ENCODE measurements at places on chromosomes 5 and 9. TPM values are rescaled to one million over a fixed set of nuclear protein-coding genes. Genes with fewer than 3 reads are reported as not detected.

The SPINK1 gene
- not detected for total RNA-seq

The CCDC180 gene
- 2.5 TPM for total RNA-seq

- DNase-seq, result no peak
These were observed 10.9 kb downstream of the EXOC3 start for GRCh38 chr5:453725-454481.

GRCh38 chr9:70933321-70933720 is 188.1 kb downstream of the TRPM3 start:
- DNase-seq, result no peak

- DNase-seq, result no peak
These were observed 94.1 kb downstream of the PTCH1 start for GRCh38 chr9:95422650-95423049.

- DNase-seq, result no peak
These were observed 60.9 kb downstream of the FREM1 start for GRCh38 chr9:14849296-14849695.

The ALAD gene
- 34.7 TPM for total RNA-seq

- no peak for DNase-seq
These were observed 1.7 kb downstream of the STC2 start for GRCh38 chr5:173326501-173326960.

The TXNDC15 gene
- 46.9 TPM for total RNA-seq

The CLIC3 gene
- total RNA-seq, result 0.65 TPM

The PCDHGB2 gene
- total RNA-seq, result 0.28 TPM

- no peak for DNase-seq
These were observed 446.9 kb upstream of the GRIN3A start for GRCh38 chr9:102185371-102185770.

- DNase-seq, result no peak
These were observed 157.5 kb upstream of the SGCD start for GRCh38 chr5:156169495-156169894.

DNA sequence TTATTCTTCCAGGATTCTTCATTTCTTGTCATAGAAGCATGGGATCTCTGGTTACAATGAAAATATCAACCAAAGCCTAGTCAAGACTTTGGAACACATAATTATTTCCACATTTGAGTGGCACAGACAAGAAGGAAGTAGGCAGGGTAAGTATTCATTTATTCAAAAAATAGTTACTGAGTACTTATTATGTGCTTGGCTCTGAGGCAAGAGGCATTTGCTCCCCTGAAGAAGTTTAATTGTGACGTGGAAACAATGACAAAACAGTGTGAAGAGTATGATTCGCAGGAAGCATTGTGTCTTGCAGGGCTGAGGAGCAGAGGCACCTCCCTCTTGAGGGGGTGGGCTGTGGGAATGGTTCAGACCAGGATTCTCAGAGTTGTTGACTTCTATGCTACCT is 45.0 kb upstream of the TNFSF15 start:
- DNase-seq, result peak; percentile 15

The NPM1 gene
- total RNA-seq, result 2,044 TPM

GRCh38 chr5:44814761-44815160 is 6.0 kb downstream of the MRPS30 start:
- DNase-seq, result no peak

The CCL21 gene
- not detected for total RNA-seq

GRCh38 chr9:89770531-89771174 is 165.8 kb downstream of the GADD45G start:
- DNase-seq, result no peak

GRCh38 chr9:126354887-126355770 is 28.5 kb downstream of the MVB12B start:
- DNase-seq, result no peak

The LAMC3 gene
- 0.74 TPM for total RNA-seq

DNA sequence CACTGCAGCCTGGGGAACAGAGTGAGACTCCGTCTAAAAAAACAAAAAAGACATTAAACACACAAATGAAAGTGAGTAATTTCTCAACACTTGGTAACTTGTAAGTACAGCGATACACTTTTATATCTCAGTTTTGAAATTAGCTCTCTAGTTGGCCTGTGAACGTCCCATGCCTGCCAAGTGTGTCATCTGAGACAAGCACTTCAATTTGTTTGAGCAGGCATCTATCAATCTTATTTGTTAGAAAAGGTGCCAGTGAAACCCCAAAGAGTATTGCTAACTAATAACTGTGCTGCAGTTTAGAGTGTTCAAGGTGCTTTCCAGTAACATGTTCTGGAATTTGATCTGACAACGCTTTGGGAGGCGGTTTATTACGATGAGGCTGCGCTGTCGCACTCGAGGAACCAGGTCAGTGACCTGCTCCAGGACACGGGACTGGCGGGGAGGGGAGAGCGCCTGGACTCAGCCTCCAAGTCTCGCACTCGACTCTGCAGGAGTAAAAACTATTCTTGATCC is 1.1 kb upstream of the SPIN1 start:
- DNase-seq, result peak; percentile 26

The ADRB2 gene
- 1.8 TPM for total RNA-seq

The DROSHA gene
- 88.3 TPM for total RNA-seq

DNA sequence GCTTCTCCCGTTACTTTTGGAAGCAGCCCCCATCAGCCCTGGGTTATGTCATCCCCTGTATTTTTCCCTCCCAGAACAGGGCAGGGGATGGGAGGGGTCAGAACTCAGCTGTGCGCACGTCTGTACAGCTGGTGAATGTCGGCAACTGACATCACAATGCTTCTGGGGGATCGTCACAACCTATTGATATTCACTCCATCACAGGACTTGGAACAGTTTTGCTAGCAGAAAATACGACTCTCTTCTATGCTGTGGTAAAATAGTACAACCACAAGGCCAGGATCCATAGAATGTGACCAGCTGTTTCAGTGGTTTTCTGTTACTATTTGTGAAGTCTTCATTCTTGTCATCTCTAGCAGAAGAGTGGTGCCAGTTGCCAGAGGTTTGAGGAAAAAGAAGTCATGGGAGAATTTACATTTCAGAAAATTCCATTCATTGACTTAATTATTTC is 77.1 kb upstream of the KLF4 start:
- no peak for DNase-seq

GRCh38 chr9:105053209-105053652 is 125.3 kb upstream of the ABCA1 start:
- DNase-seq, result peak; percentile 72

The PCDHB13 gene
- not detected for total RNA-seq

- DNase-seq, result no peak
These were observed 69.6 kb downstream of the MAN2A1 start for GRCh38 chr5:109759306-109759705.

GRCh38 chr9:976258-976942 is at the start of gene DMRT3:
Gene DMRT3 (plus strand): TSS chr9:976655. CDS start chr9:977002, 347 bp downstream.
- DNase-seq, result peak; percentile 23

GRCh38 chr5:38680094-38680825 is 123.8 kb upstream of the LIFR start:
- DNase-seq, result no peak

The CCNI2 gene
- total RNA-seq, result 3.4 TPM

- DNase-seq, result no peak
These were observed 153.7 kb downstream of the TLE1 start for GRCh38 chr9:81535542-81536241.

GRCh38 chr5:56054666-56055065 is 59.9 kb upstream of the IL6ST start:
- no peak for DNase-seq

The IL9 gene
- 22.7 TPM for total RNA-seq

The ACTBL2 gene
- not detected for total RNA-seq

Measured in activated T-cell treated with anti-CD3 and anti-CD28 coated beads, Interleukin-2, amount 50 U/mL, for 72 hours (primary cell).